ENCODE measurements at places on chromosomes 1 and 21.
A peak's percentile ranks its signal among the peaks of the same experiment; 100 is the strongest.

DNA sequence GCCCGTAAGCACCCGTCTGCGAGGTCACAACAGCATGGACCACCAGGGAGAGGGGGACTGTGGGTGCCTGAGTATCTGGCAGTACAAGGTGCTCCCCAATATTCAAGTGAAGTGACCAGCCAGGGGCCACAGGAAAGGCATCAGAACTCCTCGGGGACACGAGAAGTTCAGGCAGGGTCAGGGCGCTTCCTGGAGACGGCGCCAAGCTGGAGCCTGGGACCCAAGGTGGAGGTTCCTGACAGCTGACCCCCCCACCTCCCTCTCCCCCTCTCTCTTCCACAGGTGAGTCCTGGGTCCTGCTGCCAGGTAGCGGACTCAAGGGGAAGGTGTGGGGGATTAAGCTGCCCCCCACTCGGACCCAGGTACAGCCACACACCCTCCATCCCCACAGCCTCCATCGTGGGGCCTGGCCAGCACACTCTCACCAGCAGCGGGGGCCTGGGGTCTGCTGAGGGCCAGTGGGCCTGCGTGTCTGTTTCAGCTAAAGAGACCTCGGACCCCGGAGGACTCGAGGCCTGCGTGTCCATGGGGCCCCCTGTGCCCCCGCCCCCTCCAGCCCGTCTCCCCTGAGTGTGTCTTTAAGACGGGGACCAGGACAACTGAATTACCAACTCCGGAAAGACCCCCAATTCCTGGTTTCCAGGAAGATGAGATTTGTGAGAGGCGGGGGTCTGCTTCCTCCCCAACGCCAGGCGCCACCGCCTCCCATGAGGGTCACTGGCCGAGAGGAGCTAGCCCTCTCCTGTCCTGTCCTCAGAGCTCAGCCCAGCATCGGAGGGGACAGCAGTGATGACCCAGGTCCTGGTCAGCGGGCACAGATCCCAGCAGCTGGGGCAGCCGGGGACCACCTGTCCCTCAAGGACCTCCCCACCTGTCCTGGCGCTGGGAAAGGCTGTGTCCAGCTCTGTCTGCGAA lies 6.2 kb downstream of the TNFRSF18 start:
- no peak for DNase-seq

DNA sequence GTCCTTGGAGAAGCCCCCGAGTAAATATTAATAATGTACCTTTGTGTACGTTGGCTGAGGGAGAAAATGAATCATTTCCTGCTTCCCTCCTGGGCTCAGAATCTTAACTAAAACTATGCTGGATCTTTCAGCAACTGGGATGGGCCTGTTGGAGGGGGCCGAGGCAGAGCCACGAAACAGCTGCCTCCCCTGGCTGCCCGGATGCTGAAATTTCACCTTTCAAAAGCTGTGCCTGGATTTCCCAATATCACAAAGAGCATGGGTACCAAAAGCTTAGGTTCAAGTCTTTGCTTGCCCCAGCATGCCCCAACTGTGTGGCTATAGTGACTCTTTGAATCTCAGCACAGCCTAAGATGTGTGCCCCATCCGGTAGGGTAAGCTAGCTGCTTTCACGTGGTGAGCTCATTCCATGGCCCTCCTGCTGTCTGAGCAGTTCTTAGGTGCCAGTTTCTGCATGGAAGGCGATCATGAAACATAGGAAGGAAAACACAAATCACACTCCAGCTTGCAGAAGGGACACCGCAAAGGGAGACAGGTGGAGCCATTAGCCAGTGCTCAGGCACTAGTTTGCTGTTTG lies 473.5 kb downstream of the PTPRU start:
- DNase-seq = no peak

GRCh38 chr21:40768056-40768455 lies 78.9 kb downstream of the DSCAM start:
- no peak for DNase-seq

DNA sequence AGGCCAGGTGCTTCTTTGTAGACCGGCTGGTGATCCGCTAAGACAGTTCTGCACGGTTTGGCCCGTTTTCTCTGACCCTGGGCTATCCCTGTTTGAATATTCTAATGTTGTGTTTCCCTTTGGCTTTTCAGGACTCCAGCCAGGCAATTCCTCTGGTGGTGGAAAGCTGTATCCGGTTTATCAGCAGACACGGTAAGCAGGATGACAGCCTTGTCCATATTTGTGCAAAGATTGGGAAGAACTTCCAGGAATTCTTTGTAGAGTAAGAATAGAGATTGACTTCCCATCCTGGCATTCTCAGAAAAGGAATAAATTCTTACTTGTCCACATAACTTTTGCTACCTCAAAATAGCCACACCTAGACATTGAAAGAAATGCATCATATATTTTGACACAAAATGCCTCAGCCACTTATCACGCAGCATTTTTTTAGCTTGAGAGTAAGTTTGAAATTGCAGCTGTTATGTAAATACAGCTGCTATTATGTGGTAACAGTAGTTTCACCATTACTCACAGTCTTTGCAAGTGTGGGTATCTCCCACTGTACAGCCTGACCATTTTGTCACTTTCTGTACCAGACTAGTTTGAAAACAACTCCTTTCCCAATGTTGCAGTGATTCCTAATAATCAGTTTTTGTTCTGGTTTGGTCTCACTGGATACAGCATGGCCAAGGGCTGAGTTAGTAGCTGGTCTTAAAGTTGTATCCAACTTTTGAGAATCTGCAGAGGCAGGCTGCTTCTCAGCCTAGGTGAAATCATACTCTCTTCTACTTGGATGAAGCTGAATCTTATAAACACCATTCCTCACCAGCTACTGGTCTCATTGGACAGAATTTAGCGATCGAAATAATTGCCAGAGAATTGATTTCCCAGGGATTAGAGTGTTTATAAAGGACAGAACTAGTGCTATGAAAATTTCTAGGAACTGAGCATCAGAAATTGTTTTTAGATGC lies 40.0 kb upstream of the IKBKE start:
- no peak for DNase-seq

- no peak for DNase-seq
These were observed 73.7 kb downstream of the CAPZB start for GRCh38 chr1:19411612-19412011.

- no peak for DNase-seq
These were observed 76.7 kb downstream of the PATJ start for GRCh38 chr1:61818992-61819391.

DNA sequence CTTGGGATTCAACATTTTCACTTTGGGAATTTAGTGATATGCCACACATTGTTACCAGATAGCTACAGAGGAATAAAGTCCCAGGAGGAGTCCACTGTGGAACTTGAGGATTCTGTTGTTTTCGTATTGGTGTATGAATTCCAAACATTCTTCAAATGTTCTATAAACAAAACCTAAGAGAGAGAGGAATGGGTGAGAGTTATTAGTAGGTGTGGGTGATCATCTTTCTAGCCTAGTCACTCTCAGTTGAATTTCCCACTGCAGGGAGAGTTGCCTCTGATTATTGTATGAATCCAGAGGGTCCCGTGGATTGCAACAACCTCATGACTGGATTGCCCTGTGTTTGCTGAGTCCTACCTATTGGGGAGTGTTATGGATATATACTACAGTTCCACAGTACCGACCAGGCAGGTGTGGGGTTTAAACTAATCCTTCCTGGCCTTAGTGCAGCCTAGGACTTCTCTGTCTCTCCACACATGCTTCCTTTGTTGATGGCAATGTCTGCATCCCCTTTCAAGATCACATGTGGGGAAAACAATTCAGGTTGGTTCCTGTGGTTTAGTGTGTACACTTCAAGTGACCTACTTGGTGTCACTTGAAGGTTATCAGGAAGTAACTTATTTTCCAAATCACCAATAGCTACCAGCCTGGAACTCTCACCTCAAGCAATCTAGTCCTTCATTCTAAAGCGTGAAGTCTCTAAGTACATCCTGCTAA lies 91.8 kb downstream of the ADCY10 start:
- no peak for DNase-seq

GRCh38 chr1:181251713-181252075 lies 163.2 kb downstream of the IER5 start:
- DNase-seq = no peak

GRCh38 chr1:197394831-197395608 lies 127.0 kb downstream of the CRB1 start:
- no peak for DNase-seq

DNA sequence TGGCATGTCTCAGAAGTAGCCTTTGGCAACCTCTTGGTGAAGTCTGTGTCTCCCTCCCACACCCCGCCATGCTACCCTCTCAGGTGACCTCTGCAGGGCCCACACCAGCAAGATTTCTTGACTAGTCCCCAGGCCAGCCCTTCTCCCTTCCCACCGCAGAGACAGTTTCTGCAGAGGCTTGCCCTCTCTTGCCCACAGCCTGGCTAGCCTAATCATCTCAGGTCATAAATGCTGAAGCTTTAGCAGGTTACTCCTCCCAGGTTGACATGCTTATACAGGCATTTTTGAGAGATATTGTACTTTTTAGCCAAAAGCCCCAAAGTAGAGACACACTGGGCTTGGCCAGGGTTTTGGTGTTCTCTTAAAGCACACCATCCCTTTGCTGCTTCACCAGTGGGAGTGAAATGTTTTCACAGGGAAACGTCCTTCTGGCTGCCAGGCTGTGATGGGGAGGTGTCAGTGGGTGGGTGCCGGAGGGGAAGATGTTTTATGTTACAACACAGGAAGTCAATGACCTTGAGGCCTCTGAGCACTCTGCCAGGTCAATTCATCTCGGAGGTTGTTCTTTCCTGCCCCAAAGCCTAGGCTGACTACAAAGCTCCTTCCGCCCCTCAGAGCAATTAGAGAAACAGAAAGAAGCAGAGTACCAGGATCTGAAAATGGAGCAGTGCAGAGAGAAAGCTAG lies 58.5 kb downstream of the STYXL2 start:
- no peak for DNase-seq

DNA sequence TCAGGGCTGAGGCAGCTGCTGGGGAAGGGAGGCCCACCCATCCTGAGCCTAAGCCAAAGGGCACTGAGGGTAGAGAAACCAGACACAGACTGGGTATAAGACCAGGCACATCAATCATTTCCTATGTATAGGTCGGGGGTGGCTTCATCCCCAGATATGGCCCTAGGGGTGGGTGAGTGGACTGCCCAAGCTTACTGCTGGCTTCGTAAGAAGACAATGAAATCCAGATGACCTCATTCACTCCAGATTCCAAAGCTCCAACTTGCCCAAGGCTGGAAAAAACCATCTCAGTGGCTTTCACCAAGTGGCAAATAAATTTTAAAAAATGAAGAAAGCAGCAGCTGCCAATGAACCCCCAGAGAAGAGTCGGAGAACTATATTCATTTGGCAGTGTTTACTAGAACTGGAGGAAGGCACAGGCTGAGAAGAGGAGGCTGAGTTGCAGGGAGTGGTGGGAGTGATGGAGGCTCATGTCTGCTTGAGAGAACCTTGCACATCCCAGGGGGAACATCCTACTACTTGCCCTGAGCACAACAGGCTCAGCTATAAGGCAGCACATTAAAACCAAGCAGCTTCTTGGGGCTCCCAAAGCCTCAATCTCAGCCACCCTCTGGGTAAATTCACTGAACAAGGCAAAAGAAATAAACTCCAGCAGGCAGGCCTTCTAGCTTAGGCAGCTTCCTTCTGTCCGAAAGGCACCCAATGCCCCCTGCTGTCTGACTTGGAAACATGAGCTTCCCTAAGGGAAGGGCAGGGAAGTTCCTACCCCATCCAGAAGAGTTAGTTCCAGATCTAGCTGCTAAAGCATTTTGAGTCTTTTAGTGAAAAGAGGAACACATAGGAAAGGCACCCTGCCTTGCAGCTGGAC lies 14.1 kb downstream of the PEA15 start:
- DNase-seq = no peak

DNA sequence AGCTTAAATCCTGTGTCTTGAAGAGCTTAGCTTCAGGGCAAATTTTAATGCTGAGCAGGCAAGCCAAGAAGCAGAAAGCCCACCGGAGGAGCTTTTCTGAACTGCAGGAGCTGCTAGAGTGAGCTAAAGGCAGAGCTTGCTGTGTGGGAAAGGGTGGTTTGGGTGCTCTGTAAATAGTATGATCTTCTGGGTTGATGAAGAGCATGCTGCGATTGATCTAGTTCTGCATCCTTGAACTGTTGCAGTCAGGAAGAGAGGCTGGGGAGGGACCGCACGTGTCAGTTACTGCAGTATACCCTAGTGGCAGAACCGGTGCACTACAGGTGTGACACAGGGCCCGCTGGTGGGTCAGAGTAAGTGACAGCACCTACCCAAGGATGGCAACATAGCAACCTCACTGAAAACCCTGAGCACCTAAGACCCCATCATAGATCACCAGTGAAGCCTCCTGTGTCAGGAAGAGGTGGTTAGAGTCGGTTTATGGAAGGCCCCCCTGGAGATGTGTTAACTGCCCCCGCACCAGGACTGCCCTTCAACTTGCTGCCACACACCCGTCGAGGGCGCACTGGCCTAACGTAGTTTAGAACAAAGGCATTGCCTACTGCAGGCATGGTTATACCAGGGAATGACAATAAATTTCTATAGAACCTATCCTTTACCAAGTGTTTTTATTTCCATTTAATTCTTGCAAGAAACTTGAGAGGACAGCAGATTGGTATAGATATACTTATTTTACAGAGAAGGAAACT lies 146.0 kb upstream of the KIAA0040 start:
- peak; percentile 40 for DNase-seq

DNA sequence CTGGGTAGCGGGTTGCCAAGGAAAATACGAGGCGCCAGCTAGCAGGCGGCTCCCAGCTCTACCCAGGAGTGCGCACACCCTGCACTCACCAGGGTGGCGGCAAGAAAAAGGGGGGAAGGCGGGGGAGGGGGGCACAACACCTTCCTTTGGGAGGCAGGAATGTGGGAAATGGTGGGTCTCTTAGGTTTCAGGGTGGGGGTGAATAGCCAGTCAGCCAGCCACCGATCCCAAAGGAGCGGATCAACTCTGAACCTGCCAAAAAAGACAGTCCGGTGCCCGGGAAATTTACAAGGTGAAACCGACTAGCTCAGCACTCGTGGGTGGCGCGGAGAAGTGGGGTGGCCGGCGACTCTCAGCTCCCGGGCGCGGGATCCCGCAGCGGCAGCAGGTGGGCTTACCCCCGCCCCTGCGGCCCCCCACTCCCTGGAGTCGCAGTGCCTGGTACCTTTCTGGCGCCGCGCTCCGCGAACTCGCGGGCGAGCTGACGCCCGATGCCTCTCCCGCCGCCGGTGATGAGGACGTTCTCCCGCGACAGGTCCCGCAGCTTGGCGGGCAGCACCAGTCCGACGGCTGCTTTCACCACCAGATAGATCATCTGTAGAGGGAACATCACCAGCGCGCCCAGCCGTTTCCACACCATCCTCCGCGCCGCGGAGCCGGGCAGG lies 1.2 kb downstream of the DHRS3 start:
- peak; percentile 43 for DNase-seq

DNA sequence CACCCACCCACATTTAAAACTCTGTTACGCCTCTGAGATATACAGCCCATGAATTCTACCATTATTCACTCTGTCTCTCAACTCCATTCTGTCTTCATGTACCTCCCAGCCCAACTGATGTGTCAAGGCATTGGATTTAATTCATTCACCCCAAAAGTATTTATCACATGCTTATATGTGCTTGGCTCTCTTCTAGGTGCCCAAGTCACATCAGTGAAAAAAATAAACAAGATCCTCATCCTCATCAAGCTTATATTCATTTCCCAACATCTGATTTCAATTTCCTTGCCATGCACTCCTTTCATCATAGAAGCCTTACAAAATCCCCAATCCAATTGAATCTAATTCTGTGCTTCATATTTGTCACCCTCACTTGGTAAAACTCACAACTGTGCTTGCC lies 967.6 kb downstream of the LTN1 start:
- no peak for DNase-seq

All from stimulated activated naive CD4-positive, alpha-beta T cell (primary cell).